Chondrocyte (in vitro differentiated cells): ENCODE measurements at places on chromosomes 5 and 9. TPM values are rescaled to one million over a fixed set of nuclear protein-coding genes. Genes with fewer than 3 reads are reported as not detected.

Gene CYLC2
- total RNA-seq, result not detected in 3 replicates

DNA sequence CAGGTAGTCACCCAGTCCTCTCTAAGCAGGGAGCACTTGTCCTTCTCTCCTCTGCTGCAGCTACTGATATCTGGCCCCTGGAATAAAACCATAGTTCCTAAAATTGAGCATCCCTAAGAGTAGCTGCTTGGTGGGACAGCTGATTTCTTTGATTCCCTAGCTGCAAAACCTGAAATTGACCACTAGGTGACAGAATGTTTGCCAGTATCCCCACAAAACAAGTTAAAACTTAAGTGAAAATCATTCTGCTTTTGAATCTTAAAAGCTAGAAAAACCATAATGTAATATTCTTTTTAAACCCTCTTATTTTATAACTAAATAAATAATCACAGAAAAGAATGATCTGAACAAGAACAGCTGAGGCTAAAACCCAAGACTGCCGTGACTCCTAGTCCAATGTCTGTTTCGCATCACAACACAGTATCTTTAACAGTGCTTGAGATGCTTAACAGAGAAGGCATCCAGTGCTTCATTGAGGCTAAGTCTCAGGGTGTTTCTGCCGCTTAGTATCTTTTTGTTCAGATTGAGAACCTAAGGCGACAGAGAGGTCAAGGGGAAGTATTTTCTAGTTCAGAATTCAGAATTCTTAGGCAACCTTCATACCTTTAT is 24.4 kb upstream of the TAL2 start:
- DNase-seq, result no peak
- peaks cover 22% of the 10 kb centered on the region for H3K36me3 ChIP-seq
- H3K27me3 ChIP-seq, result no peaks in the 10 kb centered on the region

DNA sequence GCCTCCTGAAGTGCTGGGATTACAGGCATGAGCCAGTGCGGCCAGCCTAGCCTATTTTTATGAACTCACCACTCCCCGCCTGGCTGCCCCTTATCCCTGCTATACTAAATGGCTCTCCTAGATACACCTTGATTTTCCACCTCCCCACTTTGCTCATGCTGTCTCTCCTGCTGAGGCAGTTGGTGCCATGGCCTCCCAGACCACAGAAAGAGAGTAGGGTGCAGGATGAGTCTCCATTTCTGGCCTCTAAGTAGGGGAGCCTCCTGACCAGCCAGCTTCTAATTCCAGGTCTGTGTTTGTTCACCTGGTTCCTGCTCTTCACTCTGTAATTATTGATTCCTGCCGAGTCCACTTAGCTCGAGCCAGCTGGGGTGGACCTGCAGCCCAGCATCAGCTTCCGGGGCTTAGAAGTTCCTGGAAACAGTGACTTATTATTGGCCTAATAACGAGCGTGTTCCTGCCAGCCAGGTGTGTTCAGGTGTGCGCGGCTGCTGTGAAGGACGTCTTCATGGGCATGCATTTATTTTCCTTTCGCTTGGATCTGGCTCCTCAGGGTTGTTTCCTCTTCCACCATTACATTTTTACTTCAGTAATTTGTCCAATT is 34.0 kb downstream of the ZNF618 start:
- H3K4me1 ChIP-seq, result peaks cover 32% of the 10 kb centered on the region
- no peak overlapping the region for H3K27ac ChIP-seq
- no peak overlapping the region for H3K4me3 ChIP-seq
- H3K36me3 ChIP-seq, result no peaks in the 10 kb centered on the region

DNA sequence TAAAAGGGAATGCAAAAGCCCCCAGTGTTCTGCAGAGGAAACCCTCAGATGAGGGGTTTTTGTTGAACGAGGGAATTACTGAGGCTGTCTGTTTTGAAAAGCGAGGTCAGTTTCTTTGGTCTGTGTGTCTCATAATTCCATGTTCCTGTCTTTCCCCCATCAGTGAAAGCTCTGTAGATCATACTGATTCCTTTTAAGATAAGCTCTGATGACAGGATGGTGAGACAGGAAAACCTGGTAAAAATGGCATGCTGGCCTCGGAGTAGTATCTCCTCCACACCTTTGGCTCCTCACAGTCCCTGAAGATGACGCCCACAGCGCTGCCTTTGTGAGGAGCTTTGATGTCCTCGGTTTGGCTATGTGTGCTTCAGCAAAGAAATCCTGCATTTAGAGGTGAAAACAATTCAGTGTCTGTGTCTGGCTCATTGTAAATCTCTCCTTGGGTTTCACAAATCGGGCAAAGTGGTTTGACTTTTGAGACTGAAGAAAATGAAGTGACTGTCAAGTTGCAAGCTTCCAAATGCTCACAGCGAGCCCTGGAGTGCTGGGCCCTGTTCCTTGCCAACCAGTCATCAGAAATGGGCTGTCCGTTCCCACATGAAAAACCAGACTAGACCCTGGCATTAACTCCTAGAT is 124.9 kb upstream of the ICE1 start:
- H3K36me3 ChIP-seq, result peaks cover 7% of the 10 kb centered on the region
- peaks cover 11% of the 10 kb centered on the region for H3K4me1 ChIP-seq
- no peak overlapping the region for H3K4me3 ChIP-seq
- H3K27me3 ChIP-seq, result no peaks in the 10 kb centered on the region

DNA sequence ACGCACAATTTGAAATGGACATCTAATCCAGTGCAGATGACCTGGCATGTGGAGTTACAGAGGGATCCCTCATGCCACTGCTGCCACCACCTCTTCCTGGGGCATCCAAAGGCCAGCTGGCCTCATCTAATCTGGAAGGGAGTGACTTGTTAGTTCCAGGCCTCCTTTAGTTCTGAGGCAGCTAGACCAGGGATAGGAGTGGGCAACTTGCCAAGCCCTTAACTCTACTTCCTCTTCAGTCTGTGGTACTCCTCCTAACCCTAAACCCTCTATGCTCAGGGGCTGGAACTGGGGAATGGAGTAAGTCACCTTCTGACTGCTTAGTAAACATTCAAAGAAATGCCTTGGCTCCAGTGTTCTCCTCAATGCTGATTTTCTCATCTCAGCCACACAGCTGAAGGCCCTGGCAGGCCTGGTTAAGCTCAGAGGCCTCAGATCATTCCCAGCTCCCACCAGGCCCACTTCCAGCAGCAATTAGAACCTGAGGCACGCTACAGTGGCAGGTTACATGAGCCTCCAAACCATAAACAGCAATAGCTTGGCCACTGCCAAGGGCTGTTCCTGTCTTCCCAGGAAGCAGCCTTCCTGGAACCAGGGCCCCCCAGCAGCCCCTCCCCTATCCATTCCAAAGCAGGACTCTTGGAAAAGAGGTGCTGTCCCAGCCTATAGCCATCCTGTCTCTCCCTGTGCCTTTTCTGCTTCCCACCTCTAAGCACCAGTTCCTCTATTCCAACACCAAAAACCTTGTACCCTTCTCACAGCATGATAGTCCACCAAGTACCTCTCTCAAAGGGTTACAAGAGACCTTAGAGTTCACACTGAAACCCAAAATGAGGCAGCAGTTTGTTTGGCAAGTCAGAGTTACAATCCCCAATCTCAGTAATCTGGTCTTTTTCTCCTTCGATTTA is 2.0 kb downstream of the EIF4EBP3 start:
- peaks cover 20% of the 10 kb centered on the region for H3K36me3 ChIP-seq
- no peak for DNase-seq
- H3K27ac ChIP-seq, result peak overlapping the region; percentile 97
- H3K4me3 ChIP-seq, result no peak overlapping the region
